ENCODE measurements at places on chromosomes 12 and 14.

DNA sequence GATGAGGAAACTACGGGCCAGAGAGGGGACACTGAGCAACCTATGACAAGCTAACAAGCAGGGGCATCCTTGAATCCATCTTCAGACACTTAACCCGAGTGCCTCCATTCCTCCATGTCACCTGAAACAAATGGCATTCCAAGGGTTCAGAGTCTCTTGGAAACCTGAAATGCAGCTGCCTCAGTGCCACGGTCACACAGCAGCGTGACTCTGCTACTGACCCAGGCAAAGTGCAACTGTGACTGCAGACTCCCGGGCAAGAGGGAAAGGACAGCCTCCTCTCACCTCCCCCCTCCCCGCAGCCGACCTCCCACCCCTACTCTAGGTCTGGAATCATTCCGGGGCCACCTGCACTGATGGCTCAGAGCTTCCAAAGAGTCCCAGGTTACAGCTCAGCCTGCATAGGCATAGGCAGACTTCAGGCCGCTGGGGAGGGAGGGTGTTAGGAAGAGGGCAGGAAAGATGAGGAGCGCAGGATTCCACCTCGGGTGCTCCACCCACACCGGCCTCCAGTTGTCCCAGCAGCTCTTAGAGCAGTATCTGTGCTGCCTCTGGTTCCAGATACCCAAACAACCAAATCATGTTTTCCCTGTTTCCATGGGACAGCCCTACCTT lies 53.2 kb downstream of the KCNK10 start:
- DNase-seq: no peak

DNA sequence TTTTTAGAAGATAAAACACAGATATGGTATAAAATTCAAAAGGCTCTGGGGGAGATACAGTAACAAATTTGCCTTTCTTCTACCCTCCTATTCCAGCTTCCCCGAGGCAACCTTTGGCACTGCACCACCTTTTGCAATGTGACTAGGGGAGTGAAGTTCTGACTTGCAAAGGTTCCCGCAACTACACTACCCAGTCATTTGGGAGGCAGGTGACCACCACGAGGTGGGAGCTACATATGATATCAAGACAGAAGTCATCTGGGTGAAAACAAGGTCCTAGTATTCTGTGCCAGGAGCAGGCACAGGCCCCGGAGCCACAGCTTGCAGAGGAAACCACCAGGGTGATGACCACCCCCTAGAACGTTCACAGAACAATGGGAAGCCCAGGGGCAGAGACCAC lies 141.5 kb downstream of the TTC7B start:
- no peak for DNase-seq

DNA sequence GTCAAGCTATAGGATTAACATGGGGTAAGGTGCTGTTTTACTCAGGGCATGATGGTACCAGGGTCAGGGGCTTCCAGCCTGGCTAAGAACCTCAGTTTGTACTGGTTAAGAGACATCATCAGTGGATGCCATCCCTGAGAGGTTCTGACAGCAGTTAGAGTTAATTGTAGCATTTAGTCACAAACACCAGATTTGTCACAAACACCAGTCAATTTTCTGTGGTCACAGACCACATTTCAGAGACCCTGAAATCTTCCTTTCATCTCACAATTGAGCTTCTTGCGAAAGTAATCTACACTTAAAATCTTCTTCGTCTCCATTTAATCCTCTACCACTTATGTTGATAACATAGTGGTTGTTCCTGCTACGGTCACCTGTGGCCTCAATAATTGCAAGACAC lies 143.0 kb upstream of the EGLN3 start:
- no peak for DNase-seq

DNA sequence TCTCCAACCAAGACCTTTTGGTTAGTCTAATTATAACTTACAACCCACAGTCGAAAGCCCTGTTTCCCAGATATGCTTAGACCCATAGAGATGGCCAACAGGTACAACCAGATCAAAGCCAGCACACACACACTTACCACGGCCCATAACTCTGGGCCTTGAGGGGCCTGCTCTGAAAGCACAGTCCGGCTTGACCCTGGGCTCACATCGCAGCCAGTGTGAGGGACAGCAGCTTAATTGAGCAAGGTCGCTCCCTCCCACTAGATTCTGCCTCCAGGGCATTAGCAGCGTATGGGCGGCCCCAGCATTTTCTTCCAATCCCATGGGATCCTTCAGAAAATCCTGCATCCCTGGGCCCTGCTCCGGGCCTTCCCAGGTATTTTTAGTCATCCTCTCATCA lies 157.4 kb upstream of the FKBP4 start:
- no peak for DNase-seq

GRCh38 chr14:39182770-39183684 lies 8.0 kb downstream of the PNN start:
- DNase-seq: no peak

DNA sequence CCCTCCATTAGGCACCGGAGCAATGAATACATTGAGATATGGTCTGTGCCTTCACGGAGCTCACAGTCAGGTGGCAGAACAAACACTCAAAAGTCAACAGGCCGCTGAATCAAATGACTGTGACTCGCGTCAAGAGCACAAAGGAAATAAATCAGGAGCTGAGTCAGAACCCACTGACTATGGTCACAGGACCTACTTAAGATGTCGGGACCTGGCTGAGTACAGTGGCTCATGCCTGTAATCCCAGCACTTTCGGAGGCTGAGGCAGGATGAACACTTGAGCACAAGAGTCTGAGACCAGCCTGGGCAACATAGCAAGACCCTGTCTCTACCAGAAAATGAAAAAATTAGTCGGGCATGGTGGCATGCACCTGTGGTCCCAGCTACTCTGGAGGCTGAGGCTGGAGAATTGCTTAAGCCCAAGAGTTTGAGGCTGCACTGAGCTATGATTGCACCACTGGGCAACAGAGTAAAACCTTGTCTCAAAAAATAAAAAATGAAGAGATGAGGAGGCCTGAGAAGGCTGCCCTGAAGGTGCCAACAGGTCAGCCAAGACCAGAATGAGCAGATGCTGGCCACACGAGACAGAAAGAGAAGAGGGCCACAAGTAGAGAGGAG lies 19.9 kb downstream of the TMEM233 start:
- no peak for DNase-seq

- peak; percentile 97 for DNase-seq
These were observed 29.0 kb downstream of the TESC start for GRCh38 chr12:117069926-117070900.

- peak; percentile 45 for DNase-seq
These were observed 8.4 kb downstream of the PAPLN start for GRCh38 chr14:73245480-73246325.

DNA sequence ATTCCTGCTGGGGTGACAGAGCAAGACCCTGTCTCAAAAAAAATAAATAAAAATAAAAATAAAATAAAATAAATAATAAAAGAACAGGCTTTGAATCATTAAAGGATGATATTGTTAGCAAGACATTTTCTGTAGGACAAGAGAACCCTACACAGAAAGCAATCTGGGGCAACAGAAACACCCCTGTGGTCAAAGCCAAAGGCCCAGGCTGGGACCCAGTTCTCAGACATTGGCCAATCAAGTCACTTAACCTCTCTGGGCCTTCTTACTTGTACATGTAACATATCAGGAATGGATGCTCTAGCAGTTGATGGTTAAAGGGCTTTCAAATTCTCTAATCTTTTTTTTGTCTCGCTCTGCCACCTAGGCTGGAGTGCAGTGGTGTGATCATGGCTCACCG lies 35.5 kb upstream of the TESC start:
- no peak for DNase-seq

DNA sequence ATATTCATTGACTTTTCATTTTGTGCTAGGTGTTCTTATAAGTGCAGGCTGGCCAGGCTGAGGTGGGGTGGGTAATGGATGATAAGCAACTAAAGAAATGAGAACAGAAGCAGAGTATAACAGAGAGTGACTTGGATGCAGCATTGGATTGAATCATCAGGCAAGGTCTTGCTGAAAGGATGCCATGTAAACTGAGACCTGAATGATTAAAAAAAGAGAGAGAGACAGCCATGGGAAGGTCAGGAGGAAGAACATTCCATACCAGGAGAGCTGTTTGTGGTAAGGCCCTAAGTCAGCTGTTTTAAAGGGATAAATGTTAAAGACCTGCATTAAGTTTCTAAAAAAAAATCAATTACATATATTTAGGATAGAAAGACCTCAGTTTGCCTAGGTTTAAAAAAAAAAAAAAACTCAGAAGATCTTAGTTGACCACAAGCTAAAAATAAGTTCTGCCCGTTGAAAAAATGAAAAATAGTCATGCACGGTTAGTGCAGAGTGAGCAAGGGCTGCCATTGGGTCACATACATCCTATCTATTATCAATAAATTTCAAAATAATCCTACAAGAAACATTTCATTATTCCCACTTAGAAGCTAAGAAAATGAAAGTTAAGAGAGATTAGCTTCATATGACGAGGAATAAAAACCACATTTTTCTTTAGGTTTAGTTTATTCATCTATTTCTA lies 37.2 kb downstream of the IFNG start:
- DNase-seq: peak; percentile 11

GRCh38 chr12:62552906-62553556 lies 86.4 kb downstream of the MON2 start:
- DNase-seq: no peak

- no peak for DNase-seq
These were observed 59.4 kb upstream of the KCNMB4 start for GRCh38 chr12:70306676-70307075.

DNA sequence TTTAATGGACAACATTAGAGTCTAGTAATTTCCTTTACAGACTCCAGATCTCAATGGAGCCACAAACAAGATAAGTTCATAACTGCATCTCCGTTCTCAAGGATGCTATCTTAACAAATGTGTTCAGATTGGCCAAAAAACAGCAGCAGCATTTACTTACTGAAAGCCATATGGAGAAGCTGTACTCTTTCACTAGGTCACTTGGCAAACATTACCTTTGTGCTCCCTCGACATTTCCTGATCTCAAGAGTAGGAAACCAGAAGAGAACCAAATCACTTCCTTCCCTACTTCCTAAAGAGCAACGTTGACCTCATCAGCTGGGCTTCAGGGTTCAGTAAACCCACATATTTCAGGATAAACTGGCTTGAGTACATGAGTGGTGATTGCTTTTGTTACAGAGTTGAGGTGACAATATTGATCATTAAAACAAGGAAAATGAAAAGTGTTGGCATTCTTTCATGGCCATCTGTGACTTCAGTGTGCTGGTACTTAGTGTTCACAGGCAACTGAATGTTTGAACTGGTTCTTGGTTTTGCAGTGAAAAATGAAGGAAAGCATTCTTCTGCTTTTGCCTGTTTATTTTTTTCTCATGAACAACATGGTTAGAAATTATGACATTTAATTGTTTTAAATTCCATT lies 449.6 kb downstream of the TMEM117 start:
- no peak for DNase-seq

DNA sequence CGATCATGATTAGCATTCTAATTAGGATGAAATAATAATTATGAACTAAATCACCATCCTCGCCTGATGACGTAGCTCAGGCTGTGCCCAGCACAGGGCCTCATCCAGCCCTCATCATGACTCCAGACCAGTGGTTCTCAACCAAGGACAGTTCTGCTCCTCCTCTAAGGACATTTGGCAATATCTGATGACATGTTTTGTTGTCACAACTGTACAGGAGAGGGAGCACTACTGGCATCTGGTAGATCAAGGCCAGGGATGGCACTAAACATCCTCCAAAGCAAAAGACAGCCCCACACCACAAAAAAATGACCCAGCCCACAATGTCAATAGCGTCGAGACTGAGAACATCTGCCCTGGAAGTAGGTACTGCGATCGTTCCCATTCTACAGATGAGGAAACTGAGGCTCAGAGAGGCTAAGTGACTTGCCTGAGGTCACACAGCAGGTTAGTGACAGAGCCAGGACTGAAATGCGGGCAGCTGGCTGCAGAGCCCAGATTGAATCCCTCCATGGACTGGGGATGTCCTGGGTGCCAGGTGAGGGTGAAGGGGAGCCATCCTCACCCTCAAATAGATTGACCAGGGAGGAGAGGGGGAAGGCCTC lies 15.5 kb downstream of the TRPV4 start:
- DNase-seq: peak; percentile 14

GRCh38 chr12:124893792-124894516 lies 20.5 kb downstream of the UBC start:
- DNase-seq: no peak

GRCh38 chr12:112148031-112148513 lies 22.7 kb downstream of the TRAFD1 start:
- no peak for DNase-seq
